ENCODE measurements at places on chromosomes 3 and 15.

- DNase-seq, result no peak
These were observed 768 bp downstream of the AAGAB start for GRCh38 chr15:67253549-67254237.

GRCh38 chr3:123653221-123653682 is 68.4 kb upstream of the HACD2 start:
- no peak for DNase-seq

GRCh38 chr15:94747510-94747909 is 516.1 kb downstream of the MCTP2 start:
- DNase-seq, result no peak

DNA sequence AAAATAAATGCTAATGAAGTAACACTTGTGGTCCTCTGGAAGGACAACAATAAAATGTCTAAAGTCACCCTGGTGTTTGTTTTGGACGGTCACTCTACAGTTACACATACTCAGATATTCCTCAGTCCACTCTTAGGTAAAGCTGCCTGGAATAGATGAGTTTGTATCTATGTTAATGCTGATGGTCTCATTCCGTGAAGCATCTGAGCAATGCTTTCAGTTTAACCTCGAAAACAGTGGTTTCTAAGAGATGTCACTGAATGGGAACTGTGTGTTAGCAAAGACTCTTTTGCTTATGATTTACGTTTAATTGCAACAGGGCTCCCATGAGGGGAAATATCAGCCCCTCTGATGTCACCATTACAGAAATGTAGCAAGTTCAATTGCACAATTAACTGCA is 49.1 kb downstream of the FBN1 start:
- DNase-seq, result no peak

- no peak for DNase-seq
These were observed 116.7 kb downstream of the NR1I2 start for GRCh38 chr3:119898478-119899191.

GRCh38 chr15:41633609-41634008 is 26.6 kb upstream of the MGA start:
- no peak for DNase-seq

- no peak for DNase-seq
These were observed 196.9 kb downstream of the C3orf38 start for GRCh38 chr3:88346643-88347042.

GRCh38 chr15:78481917-78482316 is 25.5 kb upstream of the HYKK start:
- DNase-seq, result no peak

DNA sequence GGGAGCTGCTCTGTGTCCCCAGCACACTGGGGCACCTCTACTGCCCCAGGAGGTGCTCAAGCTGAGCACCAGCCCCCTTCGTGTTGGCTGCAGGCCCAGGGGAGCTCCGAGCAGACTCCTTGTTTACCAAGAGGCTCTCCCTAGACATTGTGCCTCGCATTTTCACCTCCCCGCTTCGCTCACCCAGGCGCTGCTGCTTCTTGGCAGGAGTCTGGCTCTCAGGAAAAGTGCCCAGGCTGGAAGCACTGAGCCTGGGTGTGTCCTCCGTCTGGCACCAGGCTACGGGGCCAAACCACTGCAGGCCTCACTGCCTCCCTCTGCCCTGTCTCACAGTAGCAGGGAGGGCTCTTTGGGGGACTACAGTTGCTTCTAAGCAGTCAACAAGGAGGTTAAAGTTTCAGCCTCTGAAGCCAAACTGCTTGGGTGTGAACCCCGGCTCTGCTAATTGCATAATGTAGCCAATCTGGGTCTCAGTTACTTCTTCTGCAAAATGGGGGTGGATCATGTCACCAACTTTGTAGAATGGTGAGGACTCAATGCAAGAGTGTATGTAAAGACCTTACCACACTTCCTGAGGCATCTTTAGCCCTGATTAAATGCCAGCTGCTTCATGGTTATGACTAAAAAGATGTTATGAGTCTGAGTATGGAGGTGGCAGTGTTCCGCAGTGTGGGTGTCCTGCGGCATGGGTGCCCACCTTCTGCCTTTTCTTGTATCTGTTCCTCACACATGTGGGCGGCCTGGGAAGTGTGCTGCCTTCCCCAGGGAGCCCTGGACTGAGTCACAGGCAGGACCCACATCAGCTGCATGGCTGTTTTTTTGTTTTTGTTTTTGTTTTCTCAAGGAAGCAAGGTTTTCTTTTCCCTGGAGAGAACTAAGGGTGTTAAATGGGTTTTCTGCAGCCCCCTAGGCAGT is 88.9 kb downstream of the CLSTN2 start:
- DNase-seq, result no peak

- no peak for DNase-seq
These were observed 7.4 kb downstream of the PRC1 start for GRCh38 chr15:90986790-90987507.

DNA sequence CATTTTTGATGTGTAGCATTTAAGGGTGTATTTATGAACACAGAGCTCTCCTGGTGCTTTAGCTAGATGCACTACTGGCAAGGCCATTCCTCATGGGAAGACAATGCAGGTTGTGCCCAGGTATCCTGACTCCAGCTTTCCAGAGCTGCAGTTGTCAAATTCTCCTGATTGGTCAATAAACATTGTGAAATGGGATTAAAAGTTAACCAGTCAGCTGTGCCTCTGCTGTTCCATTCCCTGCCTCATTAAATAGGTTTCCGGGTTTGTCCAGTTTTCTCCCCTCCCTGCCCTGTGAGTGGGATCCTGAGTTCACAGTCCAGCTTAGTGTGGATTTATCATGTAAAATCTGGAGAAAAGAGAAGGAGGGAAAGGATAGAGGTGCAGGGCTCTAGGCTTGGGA is 207.3 kb downstream of the SQOR start:
- DNase-seq, result peak; percentile 23

- DNase-seq, result no peak
These were observed 81.9 kb downstream of the FGF12 start for GRCh38 chr3:192645437-192645836.

GRCh38 chr15:55535436-55535835 is 27.4 kb upstream of the DNAAF4 start:
- no peak for DNase-seq
